ENCODE measurements at places on chromosomes 2 and 18. TPM values are rescaled to one million over a fixed set of nuclear protein-coding genes. Genes with fewer than 3 reads are reported as not detected.
A peak's percentile ranks its signal among the peaks of the same experiment; 100 is the strongest.

Gene C1QL2
- 0.81 TPM for total RNA-seq

Gene TEX44
- total RNA-seq: not detected

Gene MFF
- 88.1 TPM for total RNA-seq

Gene HOXD12
- not detected for total RNA-seq

Gene CABLES1
- total RNA-seq: 24.1 TPM

Gene VWA3B
- not detected for total RNA-seq

Gene COPS8
- total RNA-seq: 65.7 TPM

GRCh38 chr2:189629531-189630453 lies 31.5 kb upstream of the ASNSD1 start:
- no peak for DNase-seq

DNA sequence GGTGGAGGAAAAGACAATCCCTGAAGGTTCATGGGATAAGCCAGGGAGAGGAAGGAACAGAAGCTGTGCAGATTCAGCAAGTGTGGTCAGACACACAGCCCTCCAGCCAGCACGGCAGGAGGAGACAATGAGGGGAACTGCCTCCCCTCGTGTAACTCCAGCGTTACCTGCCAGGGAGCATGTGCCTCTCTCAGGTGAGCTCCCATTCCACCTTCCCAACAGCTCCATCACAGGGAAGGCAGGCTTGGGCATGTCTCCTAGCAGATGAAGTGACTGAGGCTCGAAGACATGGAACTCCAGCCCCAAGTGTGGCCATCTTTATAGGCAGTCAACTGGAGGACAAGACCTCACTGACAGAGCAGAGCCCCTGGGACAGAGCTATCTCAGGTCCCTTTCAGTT lies 47.4 kb downstream of the ZBTB7C start:
- peak; percentile 14 for DNase-seq

DNA sequence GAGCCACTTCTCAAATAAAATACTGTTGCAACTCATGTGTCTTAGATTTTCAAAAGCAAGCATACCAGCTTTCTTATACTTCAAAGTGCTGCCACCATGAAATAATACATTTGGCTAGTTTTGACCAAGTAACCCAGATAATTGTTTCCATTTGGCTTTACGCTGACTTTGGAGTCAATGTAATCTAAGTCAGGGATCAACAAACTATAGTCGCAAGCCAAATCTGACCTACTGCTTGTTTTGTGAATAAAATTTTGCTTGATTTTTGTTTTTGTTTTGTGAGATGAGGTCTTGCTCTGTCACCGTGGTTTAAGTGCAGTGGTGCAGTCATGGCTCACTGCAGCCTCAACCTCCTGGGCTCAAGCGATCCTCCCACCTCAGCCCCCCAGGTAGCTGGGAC lies 65.0 kb downstream of the OXER1 start:
- no peak for DNase-seq

DNA sequence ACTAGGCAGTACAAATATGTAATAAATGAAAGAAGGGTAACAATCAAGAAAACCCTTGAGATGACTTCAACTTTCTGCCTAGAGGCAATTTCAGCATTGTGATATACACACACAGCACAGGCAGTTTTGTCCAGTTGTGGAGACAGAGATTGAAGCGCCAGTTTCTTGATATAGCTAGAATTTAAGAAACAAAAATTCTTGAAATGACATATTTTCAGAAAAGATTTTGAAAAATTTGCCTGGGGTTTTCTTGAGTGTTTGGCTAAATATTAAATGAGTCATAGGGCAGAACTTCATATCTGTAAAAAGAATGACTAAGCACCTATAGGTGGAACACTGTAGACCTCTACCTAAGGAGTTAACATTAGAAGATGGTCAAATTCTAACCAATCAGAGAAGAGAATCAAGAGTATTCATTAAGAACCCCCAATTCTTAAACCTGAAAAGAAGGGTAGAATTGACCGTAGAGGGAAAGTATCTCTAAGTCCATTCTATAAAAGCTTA lies 1266.8 kb upstream of the TMEFF2 start:
- no peak for DNase-seq

- DNase-seq: no peak
These were observed 28.6 kb downstream of the SNTG2 start for GRCh38 chr2:979069-979928.

DNA sequence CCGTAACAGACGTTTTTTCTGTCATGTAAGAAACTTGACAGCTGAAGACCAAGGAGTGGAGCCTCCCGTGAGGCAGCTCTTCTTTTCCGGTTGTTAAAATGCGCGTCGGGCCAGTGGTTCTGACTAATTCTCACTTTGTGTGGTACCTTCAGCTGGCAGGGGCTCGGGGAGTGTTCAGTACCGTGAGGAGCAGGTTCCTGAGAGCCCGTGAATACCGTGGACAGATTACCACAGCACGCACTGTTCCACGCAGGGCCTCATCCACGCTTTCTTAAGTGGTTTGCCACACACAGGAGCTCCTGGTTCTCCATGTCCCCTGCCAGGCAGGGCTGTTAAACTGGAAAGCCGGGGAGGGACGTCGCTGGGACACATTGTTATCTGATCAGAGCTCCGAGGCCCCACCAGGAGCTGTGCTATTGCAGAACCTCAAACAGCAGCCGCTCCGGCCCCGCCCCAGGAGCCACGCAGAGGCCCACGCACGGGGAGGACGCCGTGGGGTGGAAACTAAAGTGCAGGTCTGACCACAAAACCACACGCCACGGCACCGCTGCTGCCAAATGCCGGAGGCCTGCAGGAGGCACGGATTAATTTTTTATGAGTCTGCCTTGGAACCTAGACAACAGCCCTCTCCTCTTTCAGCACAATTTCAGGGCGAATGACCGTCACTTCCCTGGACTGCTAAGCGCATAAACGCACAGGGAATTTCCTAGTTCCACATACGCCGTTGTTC lies 43.3 kb downstream of the NFATC1 start:
- DNase-seq: no peak

DNA sequence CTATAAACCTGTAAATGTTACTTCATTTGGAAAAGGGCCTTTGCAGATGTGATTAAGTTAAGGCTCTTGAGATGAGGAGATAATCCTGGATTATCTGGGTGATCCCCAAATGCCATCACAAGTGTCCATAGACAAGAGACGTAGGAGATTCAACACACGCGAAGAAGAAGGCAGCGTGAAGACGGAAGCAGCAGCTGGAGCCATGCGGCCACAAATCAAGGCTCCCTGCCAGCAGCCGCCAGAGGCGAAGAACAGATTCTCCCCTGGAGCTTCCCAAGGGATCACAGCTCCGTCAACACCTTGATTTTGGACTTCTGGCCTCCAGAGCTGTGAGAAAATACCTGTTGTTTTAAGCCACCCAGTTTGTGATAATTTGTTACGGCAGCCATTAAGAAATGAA lies 11.0 kb upstream of the VAPA start:
- no peak for DNase-seq

- no peak for DNase-seq
These were observed 437.4 kb upstream of the CDH19 start for GRCh38 chr18:67041334-67041733.

GRCh38 chr2:240902615-240903041 lies 3.5 kb upstream of the CROCC2 start:
- no peak for DNase-seq

- no peak for DNase-seq
These were observed 192.6 kb downstream of the SH3RF3 start for GRCh38 chr2:109321570-109321969.

GRCh38 chr2:137921105-137921880 lies 43.0 kb upstream of the HNMT start:
- DNase-seq: no peak

DNA sequence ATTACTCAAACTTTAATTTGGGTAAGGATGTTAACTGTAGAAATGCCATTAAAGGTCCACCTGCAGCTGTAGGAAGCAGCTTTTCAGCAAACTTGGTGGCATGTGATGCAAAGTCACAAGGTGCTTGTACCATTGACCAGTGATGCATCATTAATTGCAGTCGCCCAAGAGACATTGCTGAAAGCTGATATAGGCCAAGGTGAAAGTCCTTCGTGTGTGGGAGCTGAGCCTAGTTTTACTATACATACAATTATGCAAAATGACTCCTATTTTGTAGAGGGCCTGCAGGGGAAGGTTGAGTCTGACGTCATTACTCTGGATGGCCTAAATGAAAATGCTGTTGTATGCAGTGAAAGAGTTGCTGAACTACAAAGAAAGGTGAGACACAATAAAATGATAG lies 40.5 kb downstream of the ALMS1 start:
- DNase-seq: no peak

DNA sequence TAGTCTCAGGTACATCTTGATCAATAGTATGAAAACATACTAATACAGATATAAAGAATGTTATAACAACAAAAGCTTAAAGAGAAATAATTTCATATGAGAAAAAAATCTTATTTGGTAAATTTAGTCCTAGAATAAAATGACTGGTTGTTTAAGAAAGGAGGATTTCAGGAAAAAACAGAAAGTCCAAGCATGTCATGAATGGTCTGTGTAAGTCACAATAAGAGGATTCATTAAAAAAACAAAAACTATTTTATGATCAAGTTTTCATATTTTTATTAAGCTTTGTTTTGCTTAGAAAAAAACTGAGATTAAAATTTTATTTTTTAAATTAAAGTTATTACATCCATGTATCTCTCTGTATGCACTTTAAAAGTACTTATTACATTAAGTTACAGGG lies 353.9 kb upstream of the SPHKAP start:
- DNase-seq: no peak

- no peak for DNase-seq
These were observed 259.7 kb downstream of the LPIN1 start for GRCh38 chr2:12005886-12006681.

DNA sequence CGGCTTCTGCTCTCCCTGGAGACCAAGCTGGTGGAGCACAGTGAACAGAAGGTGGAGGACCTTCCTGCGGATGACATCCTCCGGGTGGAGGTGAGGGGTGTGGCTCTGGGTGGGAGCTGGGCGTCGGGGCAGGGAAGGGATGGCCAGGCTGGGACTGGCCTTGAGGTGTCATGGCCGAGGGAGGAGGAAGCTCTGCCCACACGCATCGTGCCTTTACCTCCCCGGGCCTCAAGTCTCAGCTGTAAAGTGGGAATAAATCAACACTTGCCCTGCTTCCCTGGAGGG lies 98.2 kb downstream of the DYSF start:
- no peak for DNase-seq
